ENCODE measurements at places on chromosomes 1 and 21.

- no peak for DNase-seq
Observed at GRCh38 chr1:182050481-182051448, 10.7 kb downstream of the ZNF648 start.

DNA sequence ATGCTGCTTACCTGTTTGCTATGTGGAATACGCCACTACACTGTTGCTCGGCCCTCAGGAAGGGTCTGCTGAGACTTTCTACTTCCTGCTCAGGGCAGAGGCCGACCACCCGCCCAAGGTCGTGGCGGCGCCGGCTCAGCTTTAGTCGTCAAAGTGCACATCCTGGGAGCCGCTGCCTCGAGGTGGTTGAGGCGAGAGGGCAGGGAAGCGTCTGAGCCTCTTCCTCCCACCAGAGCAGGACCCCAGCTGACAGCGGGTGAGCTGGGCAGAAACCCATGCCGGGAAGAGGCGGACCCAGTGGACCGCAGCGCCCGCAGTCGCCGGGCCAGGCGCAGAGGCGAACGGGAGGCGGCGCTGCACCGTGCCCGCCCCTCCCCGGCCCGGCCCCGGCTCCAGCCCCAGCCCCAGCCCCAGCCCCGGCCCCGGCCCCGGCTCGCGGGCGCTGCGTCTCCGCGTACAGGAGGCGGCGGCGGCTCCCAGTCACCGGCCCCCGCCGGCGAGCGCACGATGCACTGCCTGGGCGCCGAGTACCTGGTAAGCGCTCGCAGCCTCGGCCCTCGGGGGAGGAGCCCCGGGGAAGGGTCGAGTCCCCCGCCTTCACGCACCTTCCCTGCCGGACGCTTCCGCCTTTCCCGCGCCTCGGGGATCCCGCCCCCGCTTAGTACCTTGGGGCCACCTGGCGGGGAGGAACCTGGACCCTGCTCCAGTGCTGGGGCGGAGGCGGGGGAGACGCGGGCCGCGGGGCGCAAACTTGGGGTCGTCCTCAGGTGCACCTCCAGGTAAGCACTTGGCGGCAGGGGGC, at the start of gene SLC44A3:
Gene SLC44A3 (plus strand): TSS at position 413 of the 802 bp plus-strand sequence. CDS start 95 bp downstream, at position 508.
- peak; percentile 45 for DNase-seq

DNA sequence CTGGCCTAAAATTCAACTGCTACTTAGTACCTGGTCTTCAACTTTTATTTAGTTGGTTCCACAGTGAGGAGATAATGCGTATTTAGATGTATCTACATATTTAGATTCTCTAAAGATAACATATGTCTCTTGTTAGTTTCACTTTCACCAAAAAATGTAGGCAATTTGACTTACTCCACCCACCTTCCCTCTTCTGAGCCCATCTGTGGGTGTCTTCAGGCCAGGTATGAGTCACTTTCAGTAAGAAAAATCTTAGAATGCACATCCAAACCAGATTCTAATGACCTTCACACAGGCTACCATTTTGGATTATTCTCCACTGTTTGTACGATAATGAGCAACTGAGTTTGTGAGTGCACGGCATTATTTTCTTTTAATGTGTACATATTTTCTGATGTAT, 501.7 kb downstream of the NEGR1 start:
- DNase-seq: no peak

DNA sequence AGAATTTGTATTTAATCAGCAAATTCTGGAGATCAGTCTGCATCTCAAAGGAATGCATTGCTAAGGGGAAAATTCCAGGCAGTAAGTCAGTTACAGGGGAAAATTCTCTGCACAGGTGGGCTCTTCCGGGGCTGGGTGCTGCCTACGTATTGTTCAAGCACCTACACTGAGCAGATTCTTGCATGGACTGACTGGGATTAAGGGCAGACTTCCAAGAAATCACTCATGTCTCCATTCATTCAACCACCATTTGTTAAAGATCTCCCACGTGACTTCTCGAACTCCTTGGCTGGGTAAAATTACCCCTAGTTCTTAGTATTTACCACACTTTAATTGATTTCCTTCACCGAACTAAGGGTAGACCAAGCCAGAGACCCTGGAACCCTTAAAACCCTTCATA, 28.2 kb upstream of the KCNE1 start:
- no peak for DNase-seq

GRCh38 chr1:88649932-88650331, 34.1 kb upstream of the PKN2 start:
- DNase-seq: no peak

DNA sequence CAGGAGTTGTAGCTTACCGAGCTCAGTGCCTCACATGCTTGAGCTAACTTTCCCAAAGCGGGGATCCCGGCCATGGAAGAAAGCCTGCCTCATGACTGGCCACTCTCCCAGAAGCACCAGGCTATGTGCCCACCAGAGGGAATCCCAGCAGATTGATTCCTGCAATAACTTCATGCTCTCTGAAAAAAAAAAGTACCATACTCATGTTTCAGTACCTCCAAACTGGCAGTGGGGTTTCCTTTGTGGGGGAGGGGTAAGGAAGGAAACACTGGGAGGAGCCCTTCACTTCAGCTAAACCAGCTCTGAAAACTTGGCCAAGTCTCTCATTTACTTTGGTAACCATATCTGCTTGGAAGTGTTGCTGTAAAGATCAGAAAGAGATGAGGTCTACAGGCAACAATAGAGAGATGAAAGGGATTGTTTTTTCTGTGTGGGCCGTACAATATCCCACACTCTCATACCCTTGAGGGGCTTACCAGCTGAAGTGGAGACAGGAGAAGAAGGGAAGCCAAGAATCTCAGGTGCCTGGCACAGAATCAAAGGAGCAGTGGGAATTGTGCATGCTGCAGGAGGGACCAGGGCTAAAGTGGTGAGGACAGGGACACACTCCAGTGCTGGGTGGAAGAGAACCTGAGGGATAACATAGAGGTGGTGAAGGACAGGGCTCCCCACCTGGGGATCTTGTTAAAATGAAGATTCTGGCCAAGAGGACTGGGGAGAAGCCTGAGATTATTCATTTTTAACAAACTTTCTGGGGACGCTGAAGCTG, 42.4 kb upstream of the TACSTD2 start:
- DNase-seq: no peak

GRCh38 chr1:79708646-79709265, 702.2 kb upstream of the ADGRL4 start:
- no peak for DNase-seq

GRCh38 chr1:119603695-119604094, 44.4 kb downstream of the ZNF697 start:
- no peak for DNase-seq

DNA sequence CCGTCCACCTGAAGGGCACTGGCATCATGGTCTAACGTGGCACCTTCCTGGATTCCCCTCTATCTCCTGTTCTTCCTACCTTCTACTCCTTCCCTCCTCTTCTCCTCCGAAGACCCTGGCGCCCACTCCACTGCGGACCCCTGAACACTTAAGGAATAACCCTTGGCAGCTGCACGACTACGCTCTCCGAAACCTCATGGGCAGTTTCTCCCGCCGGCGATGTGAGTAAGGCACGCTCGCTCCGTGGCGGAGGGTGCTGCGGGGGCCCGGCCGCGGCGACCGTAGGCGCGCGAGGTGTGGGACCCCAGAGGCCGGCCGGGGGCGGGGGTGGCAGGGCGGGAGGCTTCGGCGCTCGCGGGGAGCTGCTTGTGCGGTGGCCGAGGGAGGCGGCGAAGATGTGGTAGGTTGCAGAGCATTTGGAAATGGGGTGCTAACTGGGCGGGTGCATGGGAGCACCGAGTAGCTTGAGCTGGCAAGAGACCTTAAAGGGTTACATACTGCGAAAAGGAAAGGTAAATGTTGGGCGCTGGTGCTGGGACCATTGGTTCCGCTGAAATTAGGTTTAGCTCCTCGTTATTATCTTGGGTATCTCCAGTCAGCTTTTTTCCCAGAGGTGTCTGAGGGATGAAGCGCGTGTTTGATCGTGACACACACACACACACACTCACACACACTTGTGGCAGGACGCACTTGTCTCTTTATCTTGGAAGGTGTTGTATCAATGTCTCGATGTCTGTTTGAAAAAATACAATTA, 876 bp downstream of the LRRC7 start:
- peak; percentile 4 for DNase-seq

DNA sequence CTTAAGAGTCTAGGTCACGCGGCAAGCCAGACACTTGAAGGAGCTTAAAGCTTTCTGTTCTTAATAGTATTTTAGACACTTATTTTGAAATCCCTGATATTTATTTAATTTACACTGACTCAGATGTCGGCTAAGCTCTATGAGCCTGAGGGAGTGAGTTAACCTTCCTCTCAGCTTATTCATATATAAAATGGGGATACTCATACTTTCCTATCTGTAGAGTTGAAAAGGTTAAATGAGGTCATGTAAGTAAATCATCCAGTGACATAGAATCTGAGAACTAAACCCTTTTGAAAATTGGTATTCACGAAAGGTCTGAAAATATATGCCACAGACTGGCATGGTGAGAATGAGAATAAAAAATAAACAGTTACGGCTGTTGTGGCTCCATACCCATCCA, 1.4 kb upstream of the GPR161 start:
- DNase-seq: no peak

- no peak for DNase-seq
Observed at GRCh38 chr1:9459816-9460407, 79.4 kb upstream of the SLC25A33 start.

DNA sequence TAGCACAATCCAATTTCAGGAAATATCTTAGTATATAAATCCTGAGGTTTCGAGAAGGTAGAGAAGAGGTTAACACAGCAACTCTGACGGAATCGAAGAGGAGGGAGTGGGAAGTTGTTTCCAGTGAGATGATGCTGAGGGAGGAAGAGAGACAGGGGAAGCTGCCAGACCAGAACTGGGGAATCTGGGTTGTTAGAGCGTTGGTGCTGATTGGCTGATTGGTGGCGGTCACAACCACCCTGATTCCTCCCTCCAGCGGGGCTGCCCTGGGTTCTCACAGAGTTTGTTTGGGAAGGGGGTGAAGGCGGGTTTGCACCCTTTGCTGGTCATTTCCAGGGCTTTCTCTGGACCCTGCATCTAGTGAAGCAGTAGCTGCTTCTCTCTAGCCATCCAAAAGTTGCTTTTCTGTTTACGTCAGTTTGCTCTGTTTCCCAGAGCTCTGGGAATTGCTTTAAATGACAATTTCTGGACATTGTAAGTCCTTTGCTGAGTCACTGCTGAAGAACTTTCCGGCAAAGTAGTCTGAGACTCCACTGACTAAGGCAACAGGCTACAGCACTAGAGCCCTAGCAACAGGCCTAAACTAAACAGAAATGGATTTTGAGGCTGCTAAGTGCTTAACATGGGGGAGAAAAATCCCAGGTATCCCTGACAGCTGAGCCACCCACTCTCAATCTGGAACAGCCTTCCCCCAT, 90.1 kb downstream of the TENT5C start:
- DNase-seq: no peak

- DNase-seq: no peak
Observed at GRCh38 chr21:34181431-34182039, 108.2 kb downstream of the MRPS6 start.

- no peak for DNase-seq
Observed at GRCh38 chr1:207644166-207644851, 624 bp upstream of the CR1L start.

DNA sequence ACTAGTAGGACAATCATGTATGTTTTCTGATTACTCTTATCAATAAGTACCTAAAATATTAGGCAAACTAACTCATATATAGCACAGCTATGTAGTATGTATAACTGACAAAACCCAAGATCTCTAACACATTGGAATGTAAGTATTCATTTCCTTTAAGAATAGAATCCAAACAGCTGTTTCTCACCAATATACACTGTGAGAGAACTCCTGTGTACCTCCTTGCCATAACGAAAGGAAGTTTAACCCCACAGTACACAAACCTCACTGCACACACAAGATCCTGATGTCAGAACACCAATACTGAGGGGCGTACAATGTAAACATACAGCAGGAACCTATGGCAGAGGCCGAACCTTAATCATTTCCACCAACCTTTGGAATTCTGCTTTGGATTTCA, 113.0 kb downstream of the SMYD3 start:
- DNase-seq: no peak

DNA sequence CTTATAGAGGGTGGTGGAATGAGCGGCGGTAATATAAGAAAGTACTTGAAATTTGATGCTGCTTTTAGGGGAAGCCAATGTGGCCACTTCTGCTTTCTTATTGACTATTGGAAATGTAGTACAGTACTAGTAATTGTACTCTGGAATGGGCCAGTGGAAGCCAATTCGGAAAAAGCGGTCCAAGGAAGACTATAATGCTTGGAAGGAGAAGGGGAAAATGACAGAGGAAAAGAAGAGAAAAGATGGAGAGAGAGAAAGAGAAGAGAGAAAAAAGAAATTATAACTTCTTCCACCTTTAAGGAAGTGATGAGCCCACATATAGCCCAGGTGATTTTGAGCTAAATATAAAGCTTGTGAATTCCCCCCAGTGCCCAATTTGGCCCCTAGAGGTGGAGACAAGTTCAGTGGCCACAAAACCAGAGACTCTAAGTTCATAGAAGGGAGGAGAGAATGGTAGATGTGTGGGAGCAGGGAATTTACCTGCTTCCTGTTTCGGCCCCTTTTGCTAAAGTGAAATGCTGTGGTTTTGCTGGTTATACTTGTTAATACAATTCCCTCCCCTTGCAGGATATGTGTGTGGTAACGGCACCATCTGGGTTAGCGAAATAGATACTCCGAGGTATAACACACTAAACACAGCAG, 35.7 kb upstream of the DUSP10 start:
- DNase-seq: no peak

- DNase-seq: no peak
Observed at GRCh38 chr1:196501760-196502428, 106.3 kb downstream of the KCNT2 start.

DNA sequence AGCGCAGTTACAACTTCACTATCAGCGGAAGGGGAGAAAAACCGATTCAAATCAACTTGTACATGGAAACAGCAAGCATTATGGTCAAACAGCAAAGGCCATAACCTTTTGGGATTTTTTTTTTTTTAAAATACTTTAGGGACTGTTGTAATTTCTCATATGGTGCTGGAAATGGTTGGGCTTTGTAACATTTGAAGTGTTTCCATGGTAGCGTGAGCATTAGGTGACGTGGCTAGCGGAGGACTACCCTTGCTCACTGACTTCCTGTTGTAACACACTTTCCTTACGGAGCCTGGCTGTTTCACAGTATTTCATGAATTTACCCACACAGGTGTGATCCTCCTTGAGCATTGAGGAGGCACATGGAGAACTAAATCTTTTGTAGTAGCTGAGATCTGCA, 269.5 kb downstream of the TM2D1 start:
- no peak for DNase-seq

GRCh38 chr1:2375923-2376260, 15.5 kb downstream of the MORN1 start:
- no peak for DNase-seq

- no peak for DNase-seq
Observed at GRCh38 chr1:91610789-91611188, 110.1 kb downstream of the CDC7 start.

DNA sequence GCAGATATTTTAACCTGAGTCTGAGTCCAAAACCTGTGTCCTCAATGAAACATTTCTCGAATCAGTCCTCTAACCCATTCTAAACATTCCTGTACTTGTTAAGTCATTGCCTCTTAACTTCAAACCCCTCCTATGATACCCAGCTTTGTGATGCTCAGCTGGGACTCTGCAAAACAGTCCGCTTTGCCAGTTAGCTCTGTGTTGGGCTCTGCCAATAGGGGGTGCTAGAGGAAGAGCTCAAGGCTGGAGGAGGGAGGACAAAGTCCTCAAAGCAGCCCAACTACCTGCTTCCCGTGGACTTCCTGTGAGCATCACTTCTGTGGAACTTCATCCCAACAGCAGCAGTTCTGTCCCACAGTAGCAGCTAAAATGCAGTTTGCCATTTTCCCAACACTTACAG, 38.1 kb upstream of the SYT14 start:
- DNase-seq: no peak
